HepG2 (cell line): ENCODE measurements at places on chromosomes 5 and 9. TPM values are rescaled to one million over a fixed set of nuclear protein-coding genes. Genes with fewer than 3 reads are reported as not detected.

NEUROG1 gene
- not detected in 2 replicates for total RNA-seq

RIOK2 gene
- 46.6 and 74.0 TPM in 2 replicates for total RNA-seq

AHRR gene
- total RNA-seq: 0.13 and 0.35 TPM in 2 replicates

SPTAN1 gene
- 23.5 and 106 TPM in 2 replicates for total RNA-seq

DBN1 gene
- total RNA-seq: 15.7 and 37.3 TPM in 2 replicates

OBP2B gene
- not detected in 2 replicates for total RNA-seq

PAEP gene
- total RNA-seq: 0.38 and 0.75 TPM in 2 replicates

HACD4 gene
- not detected in 2 replicates for total RNA-seq

RANBP3L gene
- 0.09 TPM in 1 of 2 replicates, not detected in the other for total RNA-seq

SPINK7 gene
- total RNA-seq: not detected in 2 replicates

PCDHB14 gene
- 0.32 and 0.40 TPM in 2 replicates for total RNA-seq

CRHBP gene
- not detected in 2 replicates for total RNA-seq

DNA sequence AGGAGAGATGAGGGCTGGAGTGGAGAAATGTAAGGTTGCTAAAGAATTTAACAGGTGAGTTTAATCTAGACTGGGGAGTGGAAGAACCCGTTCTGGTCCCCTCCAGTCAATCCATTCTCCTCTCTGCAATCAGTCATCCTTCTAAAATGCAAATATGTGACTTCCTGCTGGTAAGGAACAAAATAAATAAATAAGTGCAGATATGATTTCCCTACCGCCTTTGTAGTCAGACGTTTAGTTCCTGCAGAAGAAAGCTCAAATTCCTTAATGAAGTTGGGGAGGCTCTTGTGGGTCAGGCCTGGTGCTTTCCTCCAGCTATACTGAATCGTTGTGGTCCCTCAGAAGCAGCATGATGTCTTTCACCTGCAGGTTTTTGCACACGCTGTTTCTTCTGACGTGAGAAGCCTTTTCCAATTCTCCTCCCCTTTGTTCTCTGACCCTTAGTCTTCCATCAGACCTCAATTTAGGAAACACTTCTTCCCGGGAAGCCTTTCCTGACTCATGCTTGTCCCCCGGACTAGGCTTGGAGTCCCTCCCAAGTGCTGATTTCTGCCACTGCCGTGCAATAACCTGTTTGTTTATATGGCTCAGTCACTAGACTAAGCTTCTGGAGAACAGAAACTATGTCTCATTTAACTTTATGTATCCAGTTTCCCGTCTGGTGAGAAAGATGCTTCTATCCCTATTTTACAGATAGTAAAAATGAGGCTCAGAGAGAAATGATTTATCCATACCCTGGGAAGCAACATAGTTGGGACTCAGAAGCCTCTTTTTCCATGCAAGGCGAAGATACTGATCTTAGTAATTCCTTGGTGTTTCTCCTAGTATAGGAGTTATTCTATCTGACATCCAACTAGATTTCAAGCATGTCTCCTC lies 1.3 kb downstream of the ATP6V1G1 start:
- DNase-seq: no peak

DNA sequence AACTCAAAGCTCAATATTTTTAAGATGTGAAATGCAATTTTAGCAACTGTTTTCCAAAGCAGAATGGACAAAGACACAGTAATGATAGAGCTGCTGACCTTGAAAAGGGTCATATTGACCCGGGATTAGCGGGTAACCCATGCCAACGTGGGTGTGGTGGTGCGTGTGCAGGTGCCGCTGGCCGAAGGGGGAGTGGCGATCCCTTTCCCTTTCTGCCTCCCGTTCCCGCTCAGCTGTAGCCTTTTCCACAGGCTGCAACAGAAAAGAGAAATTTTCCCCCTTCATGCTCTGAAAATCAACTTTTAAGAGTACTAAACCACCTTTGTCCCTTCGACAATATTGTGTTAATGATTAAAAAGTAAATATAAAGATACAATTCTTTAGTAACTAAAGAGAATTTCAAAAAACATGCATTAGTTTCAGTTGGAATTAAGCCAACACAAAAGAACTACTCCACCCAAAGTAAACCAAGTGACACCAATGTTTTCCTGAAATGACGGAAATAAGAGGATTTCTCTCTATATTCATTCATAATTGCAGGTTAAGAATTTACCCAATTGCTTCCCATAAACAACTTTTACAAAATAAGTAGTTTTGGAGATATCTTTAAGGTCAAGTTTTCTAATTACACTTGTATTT lies 105.2 kb downstream of the ZNF608 start:
- no peak for DNase-seq

- DNase-seq: peak; percentile 32
Measured at GRCh38 chr9:116000748-116001329, 152.8 kb upstream of the PAPPA start.

GRCh38 chr5:2017540-2018389 lies 135.0 kb upstream of the IRX4 start:
- peak; percentile 8 for DNase-seq

GRCh38 chr5:127609957-127610356 lies 38.9 kb upstream of the CTXN3 start:
- no peak for DNase-seq

- no peak for DNase-seq
Measured at GRCh38 chr5:81679885-81680284, 71.0 kb downstream of the SSBP2 start.

- DNase-seq: no peak
Measured at GRCh38 chr5:142544946-142545649, 140.8 kb downstream of the FGF1 start.

DNA sequence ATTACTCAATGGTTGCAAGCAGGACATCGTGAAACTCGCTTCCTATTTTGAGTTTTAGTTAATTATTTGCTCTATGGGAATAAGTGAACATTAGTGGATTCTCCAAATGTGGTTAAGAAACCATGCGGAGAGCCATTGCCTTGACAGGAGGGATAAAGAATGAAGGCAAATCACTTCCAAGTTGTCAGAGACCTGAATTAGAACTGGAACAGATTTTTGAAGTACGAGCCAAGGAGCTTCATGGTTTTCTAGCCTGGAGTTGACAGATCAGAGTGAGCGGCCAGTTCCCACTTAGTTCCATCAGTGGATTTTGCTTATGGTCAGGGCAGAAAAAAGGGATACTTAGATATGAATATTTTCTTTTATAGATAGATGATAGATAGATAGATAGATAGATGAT lies 171.4 kb upstream of the CDH10 start:
- DNase-seq: no peak

GRCh38 chr9:12290166-12290869 lies 402.9 kb upstream of the TYRP1 start:
- DNase-seq: no peak

- peak; percentile 75 for DNase-seq
Measured at GRCh38 chr5:756865-757345, 27.6 kb downstream of the ZDHHC11B start.

- no peak for DNase-seq
Measured at GRCh38 chr9:36138901-36139300, 2.4 kb downstream of the GLIPR2 start.

- DNase-seq: no peak
Measured at GRCh38 chr5:174745590-174746103, 21.3 kb downstream of the MSX2 start.

GRCh38 chr5:168163966-168164365 lies 127.5 kb upstream of the WWC1 start:
- no peak for DNase-seq

DNA sequence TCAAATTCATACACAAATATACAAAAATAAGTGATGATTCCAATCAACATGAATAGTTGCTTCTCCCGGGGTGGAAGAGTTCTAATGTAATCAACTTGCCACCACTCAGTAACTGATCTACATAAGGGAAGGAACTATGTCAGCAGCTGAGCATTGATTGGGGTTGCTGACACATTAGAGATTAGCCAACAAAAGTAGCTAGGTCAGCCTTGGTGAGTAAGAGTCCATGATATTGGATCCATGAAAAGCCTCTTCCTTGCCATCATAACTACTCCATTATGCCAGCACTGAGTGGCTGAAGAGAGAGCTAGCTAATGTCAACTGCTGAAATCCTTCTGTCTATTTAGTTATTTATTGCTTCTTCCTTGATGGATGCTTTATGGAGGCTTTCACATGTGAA lies 309.8 kb downstream of the NFIB start:
- no peak for DNase-seq

- no peak for DNase-seq
Measured at GRCh38 chr5:135221696-135222095, 177.3 kb downstream of the MACROH2A1 start.

GRCh38 chr5:139049780-139050179 lies 148.4 kb downstream of the SIL1 start:
- DNase-seq: no peak

DNA sequence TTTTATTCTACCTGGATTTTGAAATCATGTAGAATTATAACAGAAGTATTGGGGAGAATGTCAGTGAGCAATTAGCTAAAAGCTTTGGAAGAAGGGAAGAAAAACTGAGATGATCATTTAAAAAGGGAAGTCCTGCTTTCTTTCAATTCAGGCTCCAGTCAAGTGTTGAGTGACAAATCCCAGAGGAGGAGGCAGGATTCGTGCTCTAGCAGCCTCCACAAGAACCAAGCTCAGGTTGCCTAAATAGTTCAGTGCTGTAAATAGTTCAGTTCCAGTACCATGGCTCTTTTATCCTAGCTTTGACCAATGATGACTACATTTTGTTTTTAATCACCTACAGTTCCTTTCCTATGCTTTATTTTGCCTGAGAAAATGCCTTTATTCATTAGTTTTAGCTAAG lies 204.9 kb upstream of the NREP start:
- no peak for DNase-seq

DNA sequence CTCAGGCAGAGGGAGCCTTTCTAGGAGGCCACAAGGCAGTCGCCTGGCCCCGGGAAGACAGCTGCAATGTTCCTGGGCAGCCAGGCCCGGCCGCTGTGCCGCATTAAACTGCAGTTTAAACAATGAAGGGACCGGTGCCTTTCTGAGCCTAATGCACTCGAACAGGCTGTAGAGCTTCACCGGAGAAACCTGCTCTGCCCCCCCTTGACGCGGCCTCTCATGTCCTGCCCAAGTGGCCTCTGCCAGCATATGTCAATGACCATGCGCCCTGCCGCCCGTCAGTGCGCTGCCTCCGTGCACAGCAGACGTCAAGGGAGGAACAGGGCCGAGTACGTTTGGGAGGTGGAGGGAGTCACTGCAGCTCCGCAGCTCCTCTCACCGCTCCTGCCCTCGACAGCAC lies 38.4 kb upstream of the BARHL1 start:
- no peak for DNase-seq

DNA sequence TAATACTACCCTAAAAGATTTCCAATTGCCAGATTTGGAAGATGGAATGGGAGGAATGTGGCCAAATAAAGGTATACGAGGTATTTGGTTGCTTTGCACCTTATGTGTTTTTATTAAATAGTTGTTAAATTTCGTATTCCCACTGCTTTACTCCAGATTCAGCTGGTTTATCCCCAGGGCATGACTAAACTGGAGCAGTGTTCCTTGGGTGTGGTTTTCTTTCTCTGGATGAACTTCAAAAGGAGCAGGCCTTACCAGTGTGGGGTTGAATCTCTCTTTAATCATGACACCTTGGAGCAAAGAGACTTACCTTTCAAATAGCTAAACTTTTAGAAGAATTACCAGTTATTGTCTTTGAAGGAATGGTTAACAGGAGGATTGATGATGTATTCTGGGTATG lies 121.7 kb upstream of the BNC2 start:
- no peak for DNase-seq

- DNase-seq: no peak
Measured at GRCh38 chr5:166926138-166926537, 1365.3 kb upstream of the WWC1 start.
